ENCODE measurements at places on chromosomes 5 and 9.

GRCh38 chr5:69074664-69075521 is 18.9 kb upstream of the SLC30A5 start:
- no peak for DNase-seq

DNA sequence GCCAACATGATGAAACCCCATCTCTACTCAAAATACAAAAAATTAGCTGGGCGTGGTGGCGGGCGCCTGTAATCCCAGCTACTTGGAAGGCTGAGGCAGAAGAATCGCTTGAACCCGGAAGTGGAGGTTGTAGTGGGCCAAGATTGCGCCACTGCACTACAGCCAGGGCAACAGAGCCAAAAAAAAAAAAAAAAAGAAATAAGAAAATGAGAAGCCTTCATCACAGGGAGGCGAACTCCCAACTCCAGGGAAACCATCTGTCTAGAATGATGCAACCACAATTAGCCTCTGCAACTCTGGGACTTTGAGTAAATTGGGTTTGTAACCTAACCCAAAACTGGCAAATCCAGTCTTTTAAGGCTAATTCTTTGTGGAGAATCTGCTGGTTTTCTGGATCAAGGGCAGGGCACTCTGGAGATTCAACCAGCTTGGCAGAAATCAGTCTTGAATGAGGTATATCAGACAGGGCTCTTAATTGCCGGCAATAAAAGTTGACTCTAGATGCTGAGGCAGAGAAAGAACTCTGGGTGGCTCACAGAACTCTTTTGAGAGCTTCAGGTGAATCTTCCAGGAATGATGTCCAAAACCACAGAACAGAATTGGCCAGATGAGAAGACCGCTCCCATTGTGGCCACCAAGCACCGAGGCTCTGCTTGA is 9.9 kb downstream of the S100Z start:
- no peak for DNase-seq

GRCh38 chr5:10153394-10153793 is 96.3 kb downstream of the ATPSCKMT start:
- no peak for DNase-seq

DNA sequence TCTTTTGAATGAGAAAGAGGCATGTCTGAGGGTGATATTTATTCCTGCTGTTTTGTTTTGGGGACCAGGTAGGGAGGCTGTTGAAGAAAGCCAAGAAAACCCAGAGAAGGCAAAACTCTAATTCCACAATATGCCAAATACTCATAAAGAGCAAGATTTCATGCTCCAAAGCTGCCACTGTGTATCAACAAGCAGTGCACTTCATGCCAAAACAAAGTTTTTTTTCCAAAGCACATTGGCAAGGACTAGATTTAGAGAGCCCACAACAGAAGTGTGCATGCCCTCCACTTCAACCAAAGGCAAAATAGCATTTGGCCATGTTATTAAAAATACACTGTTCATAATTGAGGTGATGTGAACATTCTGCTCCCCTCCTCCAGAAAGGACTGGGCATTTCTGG is 229.9 kb downstream of the EBF1 start:
- DNase-seq = no peak

DNA sequence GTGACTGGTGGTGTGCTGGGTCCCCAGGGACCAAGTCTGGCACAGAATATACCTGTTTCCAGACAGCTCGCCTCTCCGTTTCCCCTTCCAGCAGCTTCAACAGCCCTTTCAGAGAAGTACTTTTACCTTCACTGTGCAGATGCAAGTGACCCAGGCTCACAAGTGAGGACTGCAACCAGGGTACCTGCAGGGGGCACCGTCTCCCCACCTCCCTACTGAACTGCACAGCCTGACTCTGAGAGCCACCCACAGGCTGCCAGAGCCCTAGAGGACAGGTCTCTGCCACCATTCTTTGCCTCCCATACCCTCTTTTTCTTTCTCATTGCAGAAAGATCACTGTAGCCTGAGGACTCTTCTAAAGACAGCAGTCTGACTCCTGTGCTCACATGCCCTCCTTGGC is 15.4 kb downstream of the IL9 start:
- DNase-seq = no peak

- no peak for DNase-seq
These were observed 40.0 kb downstream of the LURAP1L start for GRCh38 chr9:12814877-12815237.

GRCh38 chr9:114472765-114473446 is 32.4 kb downstream of the WHRN start:
- no peak for DNase-seq

GRCh38 chr5:15837551-15838289 is 337.7 kb downstream of the FBXL7 start:
- no peak for DNase-seq

GRCh38 chr5:59180515-59180914 is 597.6 kb downstream of the RAB3C start:
- DNase-seq = no peak

GRCh38 chr5:125491986-125492492 is 745.6 kb upstream of the ZNF608 start:
- DNase-seq = no peak

DNA sequence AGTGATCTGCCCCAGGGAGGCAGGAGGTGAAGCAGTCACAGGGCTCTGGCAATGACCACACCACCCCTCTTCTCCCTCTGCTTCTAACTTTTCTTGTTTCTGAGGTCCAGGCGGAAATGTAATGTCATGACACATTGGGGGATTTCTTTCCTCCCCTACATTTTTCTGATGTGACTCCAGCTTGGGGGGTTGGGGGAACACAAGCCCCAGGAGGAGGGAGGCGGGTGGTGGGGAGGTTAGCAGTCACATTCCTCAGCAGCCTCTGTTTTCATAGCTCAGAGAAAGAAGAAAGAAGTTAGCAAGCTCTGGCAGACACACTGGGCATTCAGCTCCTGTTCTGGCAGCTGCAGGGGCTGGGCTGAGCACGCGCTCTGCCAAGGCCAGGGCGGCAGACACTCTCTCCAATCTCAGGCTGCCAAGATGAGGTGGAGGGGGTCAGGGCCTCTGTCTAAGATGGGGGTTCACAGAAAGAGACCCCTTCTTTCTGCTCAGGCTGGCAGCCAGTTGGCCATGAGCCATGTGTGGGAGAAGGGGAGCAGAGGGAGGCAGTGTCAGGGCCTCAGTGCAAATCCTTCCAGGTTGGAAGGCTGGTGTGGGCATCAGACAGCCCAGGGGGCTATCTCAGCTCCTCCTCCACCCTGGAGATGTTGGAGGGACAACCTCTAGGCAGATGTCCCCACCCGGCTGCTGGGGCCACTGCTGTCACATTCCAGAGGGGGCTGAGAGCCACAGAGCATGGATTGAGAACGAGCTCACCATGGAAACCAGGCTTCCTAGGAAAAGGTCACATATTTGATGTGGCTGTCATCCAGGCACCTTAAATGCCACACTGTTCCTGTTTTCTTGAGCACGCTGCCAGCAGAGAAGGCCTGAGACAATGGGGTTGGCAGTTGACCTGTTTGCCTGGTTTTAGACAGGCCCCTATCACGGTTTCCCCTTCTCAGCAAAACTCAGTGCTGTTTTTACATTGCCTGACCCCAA is 20.1 kb upstream of the PFDN1 start:
- DNase-seq = no peak

- no peak for DNase-seq
These were observed 110.6 kb downstream of the PLPPR1 start for GRCh38 chr9:101139082-101139481.

DNA sequence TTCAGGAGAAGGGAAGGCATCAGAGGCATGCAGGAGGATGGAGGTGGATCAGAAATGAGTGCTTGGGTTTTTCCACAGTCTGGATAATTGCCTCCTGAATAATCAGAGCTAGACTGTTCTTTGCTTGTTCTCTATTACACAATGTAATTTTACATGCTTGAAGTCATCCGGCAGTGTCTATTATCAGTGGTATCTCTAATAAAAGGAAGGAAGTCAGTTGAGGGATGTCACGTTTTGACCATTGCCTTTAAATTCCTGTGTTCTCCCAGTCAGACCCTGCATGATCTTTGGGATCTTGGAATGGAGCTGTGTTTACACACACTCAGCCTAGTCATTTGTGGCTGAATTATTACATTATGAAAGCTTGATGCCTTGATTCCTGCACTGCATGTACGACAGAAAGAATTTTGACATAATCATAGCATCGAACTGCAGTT is 91.0 kb downstream of the PDE8B start:
- no peak for DNase-seq

DNA sequence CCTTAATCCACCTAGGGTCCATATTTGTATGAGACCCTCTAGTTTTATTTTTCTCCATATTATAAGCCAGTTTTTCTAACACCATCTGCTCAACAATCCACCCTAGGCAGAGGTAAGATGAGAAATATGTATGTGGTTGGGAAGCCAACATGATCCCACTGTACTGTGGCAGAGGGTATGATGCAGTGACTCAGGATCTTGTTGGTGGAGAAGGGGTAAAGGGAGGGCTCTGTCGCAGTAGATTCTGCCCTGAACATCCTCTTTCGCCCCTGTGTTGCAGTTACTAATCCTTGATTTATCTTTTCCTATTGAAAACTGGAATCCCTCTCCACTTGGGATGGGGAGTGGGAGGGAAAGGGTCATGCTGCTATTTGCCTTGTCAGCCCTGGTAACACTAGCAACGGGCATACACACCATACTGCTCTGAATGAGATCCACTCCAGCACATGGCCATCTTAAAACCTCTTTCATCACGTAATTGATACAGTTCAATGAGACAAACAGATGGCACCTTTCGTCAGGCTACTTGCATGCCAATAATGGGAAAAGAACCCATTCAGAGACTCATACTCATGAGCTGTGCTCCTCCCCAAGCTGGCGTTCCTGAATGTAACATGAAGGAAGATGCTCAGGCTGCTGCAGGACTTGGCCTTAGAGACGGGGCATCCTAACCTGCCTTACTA is 63.0 kb downstream of the ADAMTS12 start:
- DNase-seq = no peak

DNA sequence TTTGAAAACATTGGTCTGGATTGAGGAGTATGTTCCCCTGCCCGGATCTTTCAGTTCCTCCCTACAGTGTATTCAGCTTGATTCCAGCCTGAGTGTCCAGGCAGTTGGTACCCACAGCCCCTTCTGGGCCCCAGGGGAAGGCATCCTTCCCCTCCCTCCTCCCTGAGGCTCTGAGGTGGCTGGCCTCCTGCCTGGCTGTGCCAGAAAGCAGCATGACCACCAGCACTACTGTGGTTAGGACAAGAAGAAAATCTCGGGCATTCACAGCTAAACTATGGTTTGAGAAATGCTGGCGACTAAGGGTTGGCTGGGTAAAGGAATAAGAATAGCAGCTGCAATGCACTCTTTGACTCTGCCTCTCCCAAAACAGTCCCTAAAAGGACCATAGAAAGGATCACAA is 84.6 kb upstream of the LIFR start:
- no peak for DNase-seq

GRCh38 chr9:133057006-133057405 is 4.8 kb upstream of the CEL start:
- no peak for DNase-seq

Measured in stimulated activated CD4-positive, alpha-beta T cell treated with anti-CD3 and anti-CD28 coated beads, TNF-alpha, amount 100 ng/mL, for 4 hours (primary cell).